T-helper 2 cell (primary cell): ENCODE measurements at places on chromosomes 7 and 10.

- DNase-seq = no peak
Measured at GRCh38 chr7:47493976-47494911, 87.7 kb downstream of the TNS3 start.

DNA sequence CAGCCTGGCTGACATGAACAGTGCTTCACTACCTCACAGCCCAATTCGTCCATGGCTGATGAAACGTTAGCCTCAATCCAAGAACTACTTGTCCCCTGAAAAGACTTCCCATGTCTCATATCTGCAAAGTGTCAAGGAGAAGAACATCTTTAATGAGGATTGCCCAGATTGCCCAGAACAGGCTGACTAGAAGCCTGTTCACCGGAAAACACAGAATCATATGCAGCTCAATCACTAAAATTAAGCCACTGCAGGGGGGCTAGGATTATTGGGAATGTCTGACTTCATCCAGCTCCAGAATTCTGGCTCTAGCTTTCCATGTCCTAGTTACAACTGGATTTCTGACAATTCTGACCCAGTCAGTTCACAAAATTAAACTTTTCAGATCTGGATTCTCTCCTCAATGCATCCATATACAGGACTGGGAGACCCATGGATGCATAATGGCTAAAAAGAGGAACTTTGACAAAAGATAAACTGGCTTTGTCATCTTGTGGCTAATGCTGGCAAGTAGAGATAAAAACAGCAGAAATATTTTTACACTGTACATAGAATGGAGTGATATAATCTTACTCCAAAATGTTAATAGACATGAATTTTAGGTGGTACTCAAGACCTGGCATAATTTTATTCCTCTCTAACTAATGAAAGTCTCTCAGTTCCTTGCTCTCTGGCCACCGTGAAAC lies 467.0 kb upstream of the POT1 start:
- DNase-seq = no peak

GRCh38 chr7:1230411-1231213 lies 2.1 kb upstream of the UNCX start:
- no peak for DNase-seq

DNA sequence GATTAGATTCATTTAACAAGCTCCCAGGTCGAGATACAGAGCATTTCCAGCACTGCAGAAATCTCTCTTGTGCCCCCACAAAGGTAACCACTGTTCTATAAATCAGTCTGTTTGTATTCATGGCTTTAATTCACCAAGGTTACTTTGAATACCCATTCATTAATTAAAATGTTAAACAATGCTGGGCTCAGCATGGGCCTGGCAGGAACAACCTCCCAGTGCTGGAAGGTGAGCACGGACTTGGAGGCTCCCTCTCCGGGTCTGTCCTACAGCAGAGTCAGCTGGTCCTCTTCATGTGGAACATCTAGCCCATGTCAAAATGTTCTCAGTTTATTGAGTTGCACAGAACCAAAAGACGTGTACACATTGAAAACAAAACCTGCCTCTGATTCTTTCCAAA lies 15.6 kb upstream of the EFCAB10 start:
- no peak for DNase-seq

DNA sequence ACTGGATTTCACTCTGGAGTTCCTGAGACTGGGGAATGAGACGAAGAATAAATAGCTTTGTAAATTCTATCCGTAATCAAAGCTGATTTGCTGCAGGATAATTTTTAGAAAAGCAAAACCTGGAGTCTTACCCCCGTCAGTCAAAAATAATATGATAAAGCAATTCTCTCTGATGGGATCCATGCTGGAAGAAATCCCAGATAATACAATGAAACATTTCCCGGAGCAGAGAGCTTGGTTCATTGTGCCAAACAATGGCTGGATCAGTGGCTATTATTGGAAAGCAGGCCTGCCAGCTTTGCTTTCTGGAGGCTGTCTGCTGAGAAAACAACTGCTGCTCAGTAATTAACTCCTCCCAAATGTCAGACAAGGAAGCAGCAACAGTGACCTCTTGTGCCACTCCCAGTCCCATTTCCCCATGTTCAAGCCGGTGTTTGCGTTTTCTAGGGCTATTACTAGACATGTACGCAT lies 609.4 kb upstream of the PCDH15 start:
- no peak for DNase-seq

- DNase-seq = no peak
Measured at GRCh38 chr7:65983965-65984658, 2.1 kb upstream of the GUSB start.

DNA sequence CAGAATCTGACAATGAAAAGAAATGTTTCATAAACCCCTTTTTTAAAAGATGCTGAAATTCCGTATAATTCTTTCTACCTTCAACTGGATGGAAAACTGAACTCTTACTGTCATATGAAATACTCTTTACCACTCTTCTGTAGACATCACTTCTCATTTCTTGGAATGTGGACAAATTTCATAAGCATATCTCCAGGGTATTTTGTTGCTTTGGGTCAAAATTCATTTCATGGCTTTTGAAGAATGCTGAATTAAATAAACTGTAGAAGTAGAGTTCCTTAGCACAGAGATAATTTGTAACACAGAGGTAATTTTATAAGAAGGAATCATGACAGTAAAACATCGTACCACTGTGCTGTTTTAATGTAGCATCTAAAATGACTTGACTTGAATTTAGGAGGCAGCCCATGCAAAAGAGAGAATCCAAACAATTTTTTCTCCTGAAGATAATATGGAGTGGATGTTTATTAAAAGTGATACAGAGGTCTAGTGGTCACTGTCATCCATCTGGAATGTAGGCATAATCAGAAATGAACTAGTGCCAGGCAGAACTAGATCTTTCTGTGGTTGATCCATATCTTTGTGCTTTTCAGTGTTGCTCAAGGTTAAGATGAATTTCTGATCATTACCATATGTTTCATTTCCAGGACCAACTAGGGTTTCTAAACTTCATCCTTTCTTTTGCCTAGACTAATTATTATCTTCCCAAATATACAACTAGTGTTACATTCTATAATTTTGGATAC lies 492.0 kb downstream of the KIF20B start:
- no peak for DNase-seq

GRCh38 chr7:41738336-41738735 lies 35.4 kb upstream of the INHBA start:
- DNase-seq = no peak

- DNase-seq = no peak
Measured at GRCh38 chr10:34792881-34793280, 22.2 kb downstream of the PARD3 start.

GRCh38 chr7:29224726-29225125 lies 30.2 kb downstream of the CHN2 start:
- no peak for DNase-seq

DNA sequence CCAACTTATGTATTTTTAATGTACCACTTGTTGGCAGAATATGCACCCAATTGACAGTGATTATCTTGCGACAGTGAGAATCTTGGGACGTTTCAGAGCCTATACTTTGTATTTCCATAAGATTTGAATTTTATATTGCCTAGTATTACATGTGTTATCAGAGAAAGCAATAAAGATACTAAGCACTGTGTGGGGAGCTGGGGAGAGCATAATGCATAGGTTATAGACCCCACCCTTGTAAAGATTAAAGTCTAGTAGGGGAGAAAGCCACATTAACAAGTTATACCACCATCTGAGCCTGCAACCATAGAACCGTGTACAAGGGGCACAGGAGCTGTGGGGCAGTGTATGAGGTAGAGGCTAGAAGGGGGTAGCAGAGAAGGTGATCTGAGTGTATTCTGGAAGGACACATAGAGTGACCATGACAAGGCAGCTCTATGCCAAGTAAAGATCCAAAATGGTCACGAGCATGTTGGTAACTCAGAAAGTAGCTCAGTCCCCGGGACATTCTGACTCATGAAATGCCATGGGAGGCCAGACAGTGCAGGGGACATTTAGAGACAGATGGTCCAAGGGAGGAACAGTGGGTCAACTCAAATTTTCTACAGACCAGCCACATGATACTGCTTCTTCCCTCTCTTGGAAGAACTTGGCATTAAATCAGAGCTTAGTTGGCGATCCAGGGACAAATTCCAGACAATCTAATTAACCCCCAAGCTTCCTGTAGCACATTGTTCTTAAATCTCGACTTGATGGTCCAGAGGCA lies 84.5 kb downstream of the ADRA2A start:
- no peak for DNase-seq

GRCh38 chr7:138625849-138626230 lies 75.3 kb downstream of the SVOPL start:
- DNase-seq = no peak

GRCh38 chr7:132519936-132520335 lies 56.3 kb downstream of the PLXNA4 start:
- no peak for DNase-seq

- no peak for DNase-seq
Measured at GRCh38 chr7:51138123-51139085, 178.2 kb downstream of the COBL start.

DNA sequence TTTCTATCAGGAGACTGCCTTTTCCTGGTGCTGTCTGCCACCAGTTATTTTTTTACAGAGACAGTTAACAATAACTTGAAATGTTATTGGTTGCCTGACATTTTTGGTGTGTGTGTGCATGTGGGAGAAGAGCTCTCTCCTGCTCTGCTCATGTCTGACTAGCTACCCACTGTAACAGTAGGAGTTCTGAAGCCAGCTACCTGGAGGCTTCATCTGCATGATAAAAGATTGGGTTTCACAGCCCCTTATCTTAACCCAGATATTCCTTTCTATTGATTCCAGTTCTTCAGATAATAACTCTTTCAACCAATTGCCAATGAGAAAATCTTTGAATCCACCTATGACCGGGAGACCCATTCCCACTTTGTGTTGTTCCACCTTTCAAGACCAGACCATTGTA lies 237.4 kb upstream of the PPP1R3A start:
- DNase-seq = no peak

- DNase-seq = no peak
Measured at GRCh38 chr10:15267496-15267895, 99.0 kb upstream of the NMT2 start.

DNA sequence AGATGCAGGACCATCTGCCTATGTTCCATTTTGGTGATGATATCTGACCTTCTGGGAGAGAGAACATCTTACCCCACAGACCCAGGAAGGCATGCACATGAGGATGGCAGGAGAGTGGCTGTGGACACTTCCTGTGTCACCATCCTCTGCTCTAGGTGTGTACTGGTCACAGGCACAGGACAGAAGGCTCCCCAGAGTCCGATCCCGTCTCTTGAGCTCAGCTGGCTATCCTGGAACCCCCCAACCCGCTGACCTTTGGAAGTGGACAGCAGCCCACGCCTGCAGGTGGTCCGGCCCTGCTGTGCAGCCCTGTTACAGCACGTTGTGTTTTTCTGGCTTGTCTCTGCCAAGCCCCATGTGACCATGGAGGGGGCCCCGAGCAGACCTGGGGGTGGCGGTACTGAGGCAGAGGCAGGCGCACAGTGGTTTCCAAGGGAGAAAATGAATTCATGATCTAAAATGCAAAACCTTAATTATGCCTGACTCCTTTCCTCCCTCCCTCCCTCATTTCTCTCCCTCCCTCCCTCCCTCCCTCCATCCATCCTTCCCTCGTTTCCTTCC lies 178.8 kb downstream of the CUX1 start:
- no peak for DNase-seq

GRCh38 chr10:13404791-13405190 lies 56.7 kb upstream of the SEPHS1 start:
- DNase-seq = no peak

DNA sequence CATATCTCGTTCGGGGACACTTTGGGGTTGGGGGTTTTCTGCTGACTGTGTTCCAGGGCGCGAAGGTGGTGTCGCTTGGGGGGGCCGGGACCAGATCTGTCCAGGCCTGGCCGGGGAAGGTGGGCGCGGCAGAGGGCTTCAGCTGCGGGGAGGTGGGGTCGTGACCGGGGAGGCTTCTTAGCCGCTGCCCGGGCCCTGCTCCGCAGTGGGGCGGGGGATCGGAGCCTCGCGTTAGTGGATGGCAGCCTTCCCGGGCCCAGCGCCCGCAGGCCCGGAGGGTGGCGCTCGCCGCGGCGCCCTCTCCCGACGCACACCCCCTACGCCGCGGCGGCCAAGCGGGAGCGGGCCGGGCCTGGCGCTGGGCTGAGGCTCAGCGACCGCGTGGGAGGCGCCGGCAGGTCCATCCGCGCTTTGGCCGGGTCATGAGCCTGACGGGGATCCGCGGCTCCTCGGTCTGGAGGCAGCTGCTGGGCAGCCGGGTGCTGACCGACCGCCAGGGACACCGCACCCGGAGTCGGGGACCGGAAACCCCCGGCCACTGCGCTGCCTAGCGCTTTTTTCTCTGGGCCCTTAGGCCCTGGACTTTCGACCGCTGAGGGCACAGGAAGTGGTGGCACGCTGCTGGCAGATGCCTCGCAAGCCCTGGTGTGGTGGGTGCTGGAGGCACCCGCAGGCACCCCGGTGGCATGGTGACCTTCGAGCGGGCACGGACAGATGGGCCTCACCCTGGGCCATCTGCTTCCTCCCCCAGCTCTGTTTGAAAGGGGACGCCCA lies 1.2 kb downstream of the AGAP3 start:
- DNase-seq = peak; percentile 54

- no peak for DNase-seq
Measured at GRCh38 chr7:144632724-144633123, 203.1 kb downstream of the TPK1 start.

GRCh38 chr7:39745320-39745719 lies 121.9 kb downstream of the RALA start:
- no peak for DNase-seq

GRCh38 chr10:91677911-91678310 lies 45.0 kb upstream of the PPP1R3C start:
- DNase-seq = no peak

GRCh38 chr10:117631276-117632145 lies 89.0 kb downstream of the EMX2 start:
- DNase-seq = no peak

DNA sequence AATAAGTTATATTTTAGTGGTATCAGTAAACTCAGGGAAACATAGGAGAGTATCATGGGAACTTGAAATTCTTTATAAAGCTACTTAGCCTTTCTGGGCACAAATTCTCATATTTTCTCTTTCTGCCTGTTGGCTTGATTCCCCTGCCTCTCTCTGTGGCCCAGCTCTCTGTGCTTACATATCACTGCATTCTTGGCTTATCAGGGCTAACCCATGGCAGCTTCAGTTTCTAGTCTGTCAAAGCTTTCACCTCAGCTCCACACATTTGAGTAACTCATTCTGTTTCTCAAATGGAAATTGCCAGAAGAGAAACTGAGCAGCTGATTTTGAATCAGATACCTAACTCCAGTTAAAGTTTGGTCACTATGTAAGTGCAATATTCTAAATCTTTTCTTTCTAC lies 713.1 kb downstream of the DNAJB9 start:
- DNase-seq = no peak

GRCh38 chr7:12130609-12131008 lies 80.5 kb upstream of the TMEM106B start:
- DNase-seq = no peak
